ENCODE measurements at places on chromosomes 16 and 17.

DNA sequence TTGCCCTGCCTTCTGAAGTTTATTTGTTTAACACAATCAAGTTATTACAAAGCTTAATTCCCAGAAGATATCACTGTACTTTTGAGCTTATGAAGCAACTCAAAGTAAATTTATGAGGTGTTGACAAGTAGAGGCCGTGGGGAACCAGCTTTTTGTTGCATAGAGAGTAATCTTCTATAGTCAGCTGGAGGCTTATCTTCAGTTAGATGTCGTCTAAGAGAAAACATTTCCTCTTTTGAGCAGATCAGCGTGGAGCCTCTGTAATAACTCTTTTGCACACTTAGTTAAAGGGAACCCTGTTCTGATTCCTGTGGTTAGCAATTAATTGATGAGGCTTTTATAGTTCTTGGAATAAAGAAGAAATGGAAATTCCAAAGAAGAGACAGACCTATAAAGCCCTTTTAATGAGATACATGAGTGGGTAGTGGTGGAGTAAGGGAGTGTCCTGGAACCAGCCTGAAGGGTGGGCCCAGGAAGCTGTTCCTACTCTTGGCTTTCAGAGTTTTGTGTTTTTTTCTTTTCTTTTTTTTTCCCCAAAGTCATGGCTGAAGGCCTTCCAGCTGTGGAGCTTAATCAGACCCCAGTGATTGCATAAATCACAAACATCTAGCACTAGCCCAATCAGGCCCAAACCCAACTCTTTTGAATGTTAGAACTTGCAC, 28.9 kb upstream of the MAP3K14 start:
- DNase-seq = no peak

GRCh38 chr17:76405967-76406647, 21.7 kb downstream of the SPHK1 start:
- DNase-seq = no peak

DNA sequence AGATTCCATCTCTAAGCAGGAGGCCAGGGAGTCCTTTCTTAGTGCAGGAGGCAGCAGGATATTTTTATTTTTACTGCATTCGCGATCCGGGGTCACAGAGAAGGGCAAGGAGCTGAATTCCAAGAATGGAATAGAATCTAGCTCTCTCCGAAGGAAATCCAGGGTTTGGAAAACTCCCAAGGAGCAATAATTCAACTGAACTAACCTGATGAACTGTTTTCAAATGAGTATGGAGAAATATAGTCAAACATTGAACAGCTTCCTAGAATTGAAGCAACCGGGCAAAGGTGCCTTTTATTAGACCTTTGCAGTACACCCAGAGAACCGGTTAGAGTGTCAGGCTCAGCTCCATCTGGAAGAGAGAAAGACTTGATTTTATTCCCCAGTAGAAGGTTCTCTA, 120.7 kb upstream of the MAF start:
- no peak for DNase-seq

GRCh38 chr16:67708368-67708771, 10.7 kb downstream of the GFOD2 start:
- DNase-seq = no peak

- DNase-seq = no peak
Observed at GRCh38 chr16:9007177-9007794, 43.6 kb upstream of the USP7 start.

GRCh38 chr17:65103896-65104295, 33.3 kb upstream of the RGS9 start:
- DNase-seq = no peak

DNA sequence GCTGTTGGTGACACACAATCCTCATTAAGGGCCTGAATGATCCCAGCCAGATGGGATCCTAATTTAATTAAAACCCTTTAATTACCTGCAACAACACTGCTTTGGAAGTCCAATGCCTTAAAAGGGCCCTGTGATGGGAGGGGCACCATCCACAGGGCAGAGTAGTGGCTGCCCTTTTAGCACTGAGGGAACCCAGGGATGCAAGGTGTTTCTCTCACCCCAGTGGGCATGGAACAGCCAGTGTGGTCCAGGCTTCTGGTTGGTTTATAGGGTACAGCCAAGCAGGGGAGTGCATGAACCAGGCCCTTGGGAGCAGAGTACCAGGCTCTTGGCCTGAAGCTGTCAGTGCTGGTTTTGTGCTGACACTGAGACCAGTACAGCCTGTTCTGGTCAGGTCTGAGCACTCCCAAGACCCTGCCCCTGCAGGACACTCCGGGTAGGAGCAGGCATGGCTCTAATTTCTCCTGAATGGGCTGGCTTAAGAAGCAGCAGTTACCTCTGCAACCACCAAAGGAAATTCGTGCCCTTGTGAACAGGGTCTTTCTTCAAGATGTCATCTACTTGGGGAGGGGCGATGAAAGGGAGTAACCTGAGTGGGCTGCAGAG, 9.9 kb downstream of the NXPH3 start:
- no peak for DNase-seq

DNA sequence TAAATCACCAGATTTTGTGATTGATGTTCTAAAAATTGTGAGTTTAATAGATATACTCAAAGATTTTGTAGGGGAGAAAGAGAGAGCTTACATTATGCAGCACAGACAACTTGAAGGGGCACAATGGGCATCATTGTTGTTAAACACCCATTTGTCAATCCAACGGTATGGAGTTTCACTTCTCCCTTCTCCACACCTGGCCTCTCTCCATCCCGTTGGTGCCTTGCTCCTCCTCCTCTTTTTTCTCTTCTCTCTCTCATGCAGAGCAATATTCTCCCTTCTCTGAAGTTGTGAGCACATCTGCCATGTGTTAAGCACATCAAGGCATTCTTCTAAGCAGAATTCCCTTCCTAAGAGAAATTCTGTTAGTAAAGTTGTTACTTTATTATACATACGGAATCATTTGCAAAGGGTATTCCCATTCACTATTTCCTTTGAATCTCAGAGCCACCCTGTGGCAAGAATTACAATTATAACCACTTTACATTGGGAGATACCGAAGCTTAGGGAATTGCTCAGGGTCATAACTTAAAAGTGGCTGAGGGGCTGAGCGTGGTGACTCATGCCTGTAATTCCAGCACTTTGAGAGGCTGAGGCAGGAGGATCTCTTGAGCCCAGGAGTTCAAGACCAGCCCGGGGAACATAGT, 40.5 kb upstream of the SKAP1 start:
- DNase-seq = no peak

DNA sequence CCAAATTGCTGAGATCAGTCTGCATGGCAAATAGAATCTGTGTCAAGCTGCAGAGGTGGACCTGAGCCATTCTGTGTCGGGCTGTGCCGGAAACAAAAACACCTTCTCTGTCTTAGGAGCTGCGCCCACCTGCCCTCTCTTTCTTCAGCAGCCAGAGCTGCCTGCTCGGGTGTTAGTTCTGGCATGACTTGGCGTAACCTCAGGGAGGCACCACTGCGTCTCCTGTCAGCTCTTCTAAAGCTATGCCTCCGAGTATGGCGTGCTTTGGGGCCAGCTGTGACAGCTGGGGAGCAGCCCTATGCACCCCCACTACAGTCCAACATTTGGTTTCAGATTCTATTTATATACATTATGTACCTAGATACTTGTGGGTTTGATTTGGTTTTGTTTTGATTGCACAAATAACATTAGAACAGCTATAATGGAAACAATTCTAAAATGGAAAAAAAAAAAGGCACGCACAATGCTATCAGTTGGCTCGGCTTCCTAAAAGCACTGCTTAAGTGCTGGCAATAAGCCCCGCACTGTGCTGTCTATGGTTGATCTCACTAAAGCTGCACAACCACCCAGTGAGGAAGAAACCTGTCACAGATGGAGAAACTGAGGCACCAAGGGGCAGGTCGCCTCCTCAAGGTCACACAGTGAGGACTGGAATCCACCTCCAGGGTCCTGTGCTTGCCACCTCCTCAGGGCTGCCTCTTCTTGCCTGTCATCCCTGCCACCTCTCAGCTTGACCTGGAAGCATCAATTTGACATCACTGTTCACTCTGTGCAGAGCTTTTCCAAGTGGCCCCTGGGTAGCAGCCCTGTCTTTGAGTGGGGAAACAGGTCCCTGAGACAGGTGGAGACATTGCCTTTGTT, 18.7 kb upstream of the ADGRG1 start:
- no peak for DNase-seq

DNA sequence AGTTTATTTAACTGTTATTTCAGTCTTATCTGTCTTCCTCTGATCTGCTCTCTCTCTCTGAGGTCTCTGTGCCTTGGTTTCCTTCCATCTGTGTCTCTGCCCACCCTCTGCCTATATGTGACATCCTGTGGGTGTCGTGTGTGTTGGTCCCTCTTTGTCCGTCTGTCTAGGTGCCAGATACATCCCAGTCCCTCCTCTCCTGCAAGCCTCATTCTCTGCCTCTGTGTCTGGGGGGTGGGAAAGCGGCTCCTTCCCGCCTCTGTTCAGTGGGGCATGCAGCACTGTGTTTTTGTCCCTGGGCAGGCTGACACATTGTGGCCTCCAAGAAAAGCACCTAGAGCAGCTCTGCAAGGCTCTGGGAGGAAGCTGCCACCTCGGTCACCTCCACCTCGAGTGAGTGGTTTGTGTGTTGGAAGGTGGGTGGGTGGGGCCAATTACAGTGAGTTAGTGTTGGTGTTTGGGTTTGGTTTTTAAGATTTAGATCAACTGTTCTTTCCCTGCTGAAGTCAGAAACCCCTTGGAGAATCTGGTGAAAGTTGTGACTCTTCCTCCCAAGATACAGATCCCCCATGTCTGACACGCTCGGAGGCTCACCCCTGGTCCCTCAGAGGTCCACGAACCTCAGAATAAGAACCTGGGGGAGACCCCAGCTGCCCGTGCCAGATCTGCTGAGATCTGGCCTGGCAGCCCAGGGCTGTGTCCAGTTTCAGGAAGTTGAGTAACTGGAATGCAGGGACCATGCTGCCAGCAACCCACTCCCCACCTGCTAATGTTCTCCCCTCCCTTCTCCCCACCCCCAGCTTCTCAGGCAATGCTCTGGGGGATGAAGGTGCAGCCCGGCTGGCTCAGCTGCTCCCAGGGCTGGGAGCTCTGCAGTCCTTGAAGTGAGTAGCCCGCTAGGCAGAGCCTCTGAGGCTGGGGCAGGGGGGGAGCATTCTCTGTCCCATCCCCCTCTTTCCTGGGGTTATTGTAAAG, 50.9 kb upstream of the CPNE2 start:
- no peak for DNase-seq

- DNase-seq = no peak
Observed at GRCh38 chr16:58727028-58727781, 6.9 kb downstream of the GOT2 start.

DNA sequence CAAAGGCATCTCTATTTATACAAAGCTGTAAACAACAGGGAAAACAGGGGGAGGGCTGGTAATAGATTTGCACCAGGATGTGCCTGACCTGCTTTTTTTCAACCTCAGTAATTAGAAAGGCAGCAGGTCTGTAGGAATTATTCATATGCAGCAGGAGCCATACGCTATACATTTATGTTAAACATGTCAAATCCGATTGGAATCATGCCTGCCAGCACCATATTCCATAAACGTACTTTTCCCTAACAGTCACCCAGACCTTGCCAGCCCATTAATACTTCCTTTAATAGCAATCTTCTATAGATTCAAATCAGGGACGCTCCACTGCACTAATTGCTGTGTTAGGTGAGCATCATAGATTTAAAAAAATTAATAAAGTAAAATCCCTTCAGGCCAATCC, 223.9 kb downstream of the ZFHX3 start:
- DNase-seq = no peak

- DNase-seq = no peak
Observed at GRCh38 chr17:47949946-47950345, 7.7 kb downstream of the PRR15L start.

DNA sequence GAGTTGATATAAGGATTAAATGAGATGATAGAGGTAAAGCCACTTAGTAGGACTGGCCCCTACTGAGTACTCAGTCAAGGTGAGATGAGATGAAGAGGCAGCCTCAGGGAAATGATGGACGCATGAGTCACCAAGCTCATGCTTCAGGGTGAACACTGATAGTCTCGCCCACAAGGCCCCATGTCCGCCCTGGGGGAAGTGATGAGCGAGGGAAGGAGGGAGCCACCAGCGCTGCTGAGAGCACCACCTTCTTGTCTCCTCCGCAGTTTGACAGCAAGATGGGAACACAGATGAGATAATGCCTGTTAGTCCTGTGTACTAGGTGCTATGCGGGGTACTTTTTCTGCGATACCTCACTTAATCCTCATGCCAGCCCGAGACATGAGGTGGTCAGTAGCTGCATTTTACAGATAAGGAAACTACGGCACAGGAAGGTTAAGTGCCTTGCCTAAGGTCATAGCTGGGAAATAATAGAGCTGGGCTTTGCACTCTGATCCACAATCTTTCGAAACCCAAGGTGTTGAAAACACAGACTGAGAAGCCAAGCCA, 383.0 kb downstream of the CPPED1 start:
- DNase-seq = no peak

GRCh38 chr16:81625544-81626153, 153.4 kb upstream of the PLCG2 start:
- DNase-seq = no peak

Data from neural crest cell (in vitro differentiated cells).